ENCODE measurements at places on chromosomes 3 and 15.
A peak's percentile ranks its signal among the peaks of the same experiment; 100 is the strongest.

- DNase-seq, result no peak
Measured at GRCh38 chr15:98169551-98169950, 209.0 kb downstream of the ARRDC4 start.

DNA sequence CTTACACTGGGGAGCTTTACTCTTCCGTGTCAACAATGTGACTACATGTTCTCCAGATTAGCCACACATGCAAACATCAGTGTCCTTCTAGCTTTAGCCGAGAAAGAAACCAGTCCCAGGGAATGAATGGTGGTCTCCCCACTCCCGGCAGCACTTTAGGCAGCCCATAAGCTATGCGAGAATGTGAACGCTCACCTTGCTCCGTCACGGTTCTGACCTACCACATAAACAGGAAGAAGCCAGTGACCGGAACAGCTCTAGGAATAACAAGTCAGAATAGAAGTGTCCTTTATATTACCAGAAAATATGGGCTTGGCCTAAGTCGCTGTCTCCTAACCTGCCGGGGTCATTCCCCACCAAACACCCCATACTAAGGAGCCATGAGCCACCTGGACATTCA is 98.0 kb upstream of the ABHD17C start:
- DNase-seq, result no peak

DNA sequence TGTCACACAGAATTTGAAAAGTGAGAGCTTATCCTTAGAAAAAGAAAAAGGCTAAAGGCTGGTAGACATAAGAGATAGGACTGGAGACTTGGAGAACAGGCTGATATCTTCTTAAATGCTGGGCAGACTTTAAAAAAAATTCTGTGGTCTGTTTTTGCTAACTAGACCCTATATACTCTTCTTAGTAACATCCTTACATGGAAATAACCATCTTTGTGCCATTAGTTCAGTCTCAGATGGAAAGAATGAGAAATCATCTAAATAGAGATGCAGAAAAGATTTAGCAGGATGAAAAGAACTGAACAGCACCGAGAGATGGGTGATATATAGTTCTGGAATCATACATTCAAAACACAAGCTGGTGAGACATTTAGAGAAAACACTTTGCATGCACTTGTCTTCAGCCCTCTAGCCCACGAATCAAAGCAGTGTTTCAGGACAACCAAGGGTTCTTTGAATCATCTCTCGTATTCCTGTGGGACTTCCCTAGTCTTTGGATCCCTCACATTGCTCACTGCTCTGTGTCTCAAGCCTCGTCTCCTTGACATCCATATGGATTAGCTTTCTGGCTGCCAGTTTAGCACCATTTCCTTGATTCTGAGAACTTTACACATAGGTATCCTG is 93.0 kb upstream of the LYSMD4 start:
- DNase-seq, result no peak

GRCh38 chr3:190862209-190863118 is at the start of gene GMNC:
Gene GMNC (minus strand): TSS chr3:190862694. CDS start chr3:190862615, 79 bp downstream.
- peak; percentile 54 for DNase-seq

DNA sequence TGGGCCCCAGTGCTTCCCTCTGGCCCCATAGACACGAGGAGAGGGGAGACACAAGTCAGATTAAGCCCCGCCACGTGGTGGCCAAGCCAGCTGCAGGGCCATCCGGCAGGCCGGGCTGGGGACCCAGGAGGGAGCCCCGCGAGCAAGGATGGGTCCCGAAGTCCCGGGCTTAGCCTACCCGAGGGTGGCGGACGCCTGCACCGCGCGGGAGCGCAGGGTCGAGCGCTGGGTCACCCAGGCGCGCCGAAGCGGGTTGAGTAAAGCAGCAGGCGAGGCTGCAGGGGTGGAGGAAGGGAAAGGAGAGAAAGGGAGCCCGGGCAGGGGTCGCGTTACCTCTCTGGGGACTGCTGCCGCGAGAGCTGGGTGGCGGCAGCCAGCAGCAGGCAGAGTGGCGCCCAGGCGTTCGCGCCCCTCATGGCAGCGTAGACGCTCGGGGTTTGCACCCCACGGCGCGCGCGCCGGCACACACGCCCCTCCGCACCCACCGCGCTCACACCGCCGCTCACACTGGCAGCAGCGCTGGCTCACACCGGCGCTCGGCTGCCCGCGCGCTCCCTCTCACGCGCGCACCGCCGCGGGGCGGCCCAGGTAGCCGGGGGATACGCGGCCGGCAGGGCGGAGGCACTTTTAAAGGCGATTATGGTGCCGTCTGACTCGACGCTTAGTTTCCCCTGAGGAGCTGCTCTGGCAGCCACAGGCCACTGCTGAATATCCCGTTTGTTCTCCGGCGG is at the start of gene PCOLCE2:
Gene PCOLCE2, minus strand, starts transcription at position 603 of the 731 bp plus-strand sequence. Its CDS starts 187 bp downstream, at position 416.
- peak; percentile 38 for DNase-seq

All from activated naive CD4-positive, alpha-beta T cell treated with anti-CD3 and anti-CD28 coated beads, Interleukin-2, amount 10 ng/mL, durations not matched to agents 7 days and 5 days (primary cell).